ENCODE measurements at places on chromosomes 6 and 20.

- DNase-seq = no peak
Observed at GRCh38 chr6:159462431-159462830, 230.6 kb downstream of the SOD2 start.

- no peak for DNase-seq
Observed at GRCh38 chr6:3584606-3585005, 127.8 kb upstream of the SLC22A23 start.

- DNase-seq = no peak
Observed at GRCh38 chr6:46606338-46606737, 46.3 kb downstream of the CYP39A1 start.

DNA sequence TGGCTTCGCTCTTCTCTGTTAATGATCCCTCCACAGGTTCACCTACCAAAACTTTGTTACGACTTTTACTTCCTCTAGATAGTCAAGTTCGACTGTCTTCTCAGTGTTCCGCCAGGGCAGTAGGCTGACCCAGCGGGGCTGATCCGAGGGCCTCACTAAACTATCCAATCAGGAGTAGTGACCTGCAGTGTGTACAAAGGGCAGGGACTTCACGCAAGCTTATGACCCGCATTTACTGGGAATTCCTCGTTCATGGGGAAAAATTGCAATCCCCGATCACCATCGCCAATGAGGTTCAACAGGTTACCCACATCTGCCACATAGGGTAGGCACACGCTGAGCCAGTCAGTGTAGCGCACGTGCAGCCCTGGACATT lies 771.4 kb upstream of the DEFB115 start:
- no peak for DNase-seq

- no peak for DNase-seq
Observed at GRCh38 chr6:1856381-1856780, 246.7 kb downstream of the FOXC1 start.

- DNase-seq = no peak
Observed at GRCh38 chr6:29763491-29764289, 40.5 kb downstream of the HLA-F start.

- no peak for DNase-seq
Observed at GRCh38 chr20:2692036-2692885, at the start of gene EBF4. EBF4 (plus strand) TSS chr20:2692780; CDS start chr20:2693646, 866 bp downstream.

GRCh38 chr20:32056708-32057483 lies 4.9 kb downstream of the HCK start:
- no peak for DNase-seq

DNA sequence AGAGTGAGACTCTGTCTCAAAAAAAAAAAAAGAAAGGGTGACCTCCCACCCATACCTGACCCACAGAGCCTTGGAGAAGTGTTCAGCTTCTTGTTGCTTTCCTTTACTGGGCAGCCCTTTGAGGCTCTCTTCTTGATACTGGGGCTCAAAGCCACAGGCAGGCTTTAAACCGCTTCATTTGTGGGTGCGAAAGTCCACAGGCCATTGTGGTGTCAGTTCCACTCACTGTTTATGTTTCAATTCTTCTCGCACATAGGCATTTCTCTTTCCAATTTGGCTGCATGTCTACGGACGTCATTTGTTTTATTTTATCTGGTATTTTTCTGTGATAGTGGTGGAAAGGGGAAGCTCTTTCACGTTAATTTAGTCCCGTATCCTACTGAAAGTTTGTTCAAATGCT lies 34.6 kb downstream of the PPARD start:
- DNase-seq = no peak

DNA sequence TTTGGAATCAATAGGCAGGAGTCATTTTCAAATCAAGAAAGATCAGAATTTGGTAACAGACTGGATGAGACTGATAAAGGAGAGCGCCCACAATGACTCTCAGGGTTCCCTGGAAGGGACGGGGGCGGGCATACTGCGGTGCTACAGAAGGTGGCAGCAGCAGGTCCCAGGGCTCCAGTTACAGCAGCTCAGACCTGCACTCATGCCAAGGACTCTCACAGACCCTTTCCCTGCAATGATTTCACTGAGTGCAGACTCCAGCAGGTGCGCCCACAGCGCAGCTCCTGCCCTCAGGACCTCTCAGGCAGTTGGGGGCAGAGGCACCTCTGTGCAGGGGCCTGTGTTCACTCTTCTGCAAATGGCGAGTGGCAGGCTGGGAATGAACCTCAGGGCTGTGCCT lies 359.8 kb downstream of the ZFAND3 start:
- DNase-seq = no peak

- DNase-seq = no peak
Observed at GRCh38 chr20:54284928-54285704, 77.2 kb downstream of the PFDN4 start.

GRCh38 chr20:58978351-58979190 lies 2.5 kb upstream of the NELFCD start:
- no peak for DNase-seq

DNA sequence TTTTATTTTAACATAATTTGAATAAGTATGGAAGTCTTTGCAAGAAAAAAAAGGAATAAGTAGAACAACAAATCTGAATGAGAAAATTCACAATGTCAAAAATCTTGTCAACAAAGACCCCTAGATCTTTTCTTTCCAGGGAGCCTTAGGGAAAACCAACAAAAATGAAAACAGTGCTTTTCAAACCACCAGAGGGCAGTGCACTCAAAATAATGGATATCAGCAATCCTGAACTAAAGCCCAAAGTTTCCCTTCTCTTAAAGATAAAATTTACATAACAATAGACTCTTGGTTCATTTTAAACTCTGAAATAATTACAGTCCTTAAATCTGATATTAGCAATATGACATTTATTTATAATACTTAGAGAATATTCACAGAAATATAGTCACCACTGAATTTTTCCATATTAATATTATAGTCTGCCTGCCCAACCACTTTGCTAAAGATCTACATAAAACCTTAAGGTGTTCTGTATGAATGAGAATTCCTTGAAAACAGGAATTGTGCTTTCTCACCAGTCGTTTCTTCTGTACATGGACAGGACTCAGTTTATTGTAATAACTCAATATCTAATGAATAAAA lies 105.3 kb upstream of the BMP5 start:
- DNase-seq = no peak

- no peak for DNase-seq
Observed at GRCh38 chr6:145755682-145756081, 20.4 kb upstream of the EPM2A start.
